Cardiac muscle cell (in vitro differentiated cells and primary cell): ENCODE measurements at places on chromosomes 4 and X. TPM values are rescaled to one million over a fixed set of nuclear protein-coding genes. Genes with fewer than 3 reads are reported as not detected.

DNA sequence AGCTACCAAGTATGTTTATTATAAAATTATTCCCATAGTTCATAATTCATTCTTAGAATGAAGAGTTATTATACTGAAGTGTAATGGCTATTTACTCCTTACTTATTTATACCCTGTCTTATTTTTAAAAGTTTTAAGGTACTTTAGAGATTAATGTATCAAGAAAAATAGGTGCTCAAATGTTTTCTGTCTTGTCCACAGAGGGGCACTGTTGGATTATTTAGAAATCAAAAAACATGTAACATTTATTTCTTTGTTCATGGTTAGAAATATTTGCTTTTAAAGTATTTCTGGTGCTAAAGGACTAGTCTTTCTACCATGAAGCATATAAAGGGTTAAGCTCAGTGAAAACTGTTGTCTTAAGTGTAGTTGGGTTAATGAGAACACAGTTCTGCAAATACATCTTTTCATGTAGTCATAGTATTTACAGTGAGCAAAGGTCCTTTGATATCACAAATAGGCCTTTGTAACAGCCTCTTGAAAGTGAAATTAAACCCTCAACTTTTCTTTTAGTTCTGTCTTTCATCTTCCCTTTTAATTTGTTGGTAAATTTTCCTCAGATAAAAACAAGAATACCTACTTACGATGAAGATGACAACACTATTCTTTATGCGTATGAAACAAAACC is 7.7 kb downstream of the SCML1 start:
- DNase-seq, result peak; percentile 9

- no peak for DNase-seq
Observed at GRCh38 chrX:11504234-11504633, 161.5 kb downstream of the ARHGAP6 start.

- no peak for DNase-seq
Observed at GRCh38 chrX:151973060-151973661, 1.3 kb downstream of the GABRE start.

GRCh38 chr4:107635735-107636134 is 84.3 kb downstream of the PAPSS1 start:
- DNase-seq, result no peak

DNA sequence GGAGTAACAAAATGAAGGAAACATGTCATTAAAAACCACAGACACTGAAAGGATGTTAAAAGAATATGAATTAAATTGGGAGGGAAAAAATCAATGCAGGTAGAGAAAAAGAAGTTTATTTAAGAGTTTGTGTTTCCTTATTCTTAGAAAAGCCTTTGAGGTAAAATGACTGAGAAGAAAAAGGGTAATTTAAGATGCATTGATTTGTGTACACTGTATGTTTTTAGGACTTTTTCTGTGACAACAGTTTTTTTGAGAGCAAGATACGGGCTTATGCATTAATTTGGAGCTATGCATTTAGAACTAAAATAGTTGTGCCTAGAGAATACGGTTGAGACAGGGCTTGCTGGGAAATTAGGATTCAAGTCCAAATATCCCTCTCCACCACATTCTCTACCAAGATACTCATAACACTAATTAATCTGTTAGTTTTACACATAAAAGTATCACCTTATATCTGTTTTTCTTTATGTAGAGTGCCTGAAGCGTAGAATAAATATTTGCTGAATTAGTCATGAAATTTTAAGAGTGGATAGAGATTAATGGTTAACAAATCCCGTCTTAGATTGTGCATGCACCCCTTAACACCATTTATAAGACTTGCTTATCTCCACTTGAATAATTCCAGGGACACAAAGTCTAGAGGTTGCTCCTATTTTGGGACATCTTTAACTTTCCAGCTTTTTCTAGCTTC is 232.5 kb downstream of the PCDH7 start:
- no peak for DNase-seq

DNA sequence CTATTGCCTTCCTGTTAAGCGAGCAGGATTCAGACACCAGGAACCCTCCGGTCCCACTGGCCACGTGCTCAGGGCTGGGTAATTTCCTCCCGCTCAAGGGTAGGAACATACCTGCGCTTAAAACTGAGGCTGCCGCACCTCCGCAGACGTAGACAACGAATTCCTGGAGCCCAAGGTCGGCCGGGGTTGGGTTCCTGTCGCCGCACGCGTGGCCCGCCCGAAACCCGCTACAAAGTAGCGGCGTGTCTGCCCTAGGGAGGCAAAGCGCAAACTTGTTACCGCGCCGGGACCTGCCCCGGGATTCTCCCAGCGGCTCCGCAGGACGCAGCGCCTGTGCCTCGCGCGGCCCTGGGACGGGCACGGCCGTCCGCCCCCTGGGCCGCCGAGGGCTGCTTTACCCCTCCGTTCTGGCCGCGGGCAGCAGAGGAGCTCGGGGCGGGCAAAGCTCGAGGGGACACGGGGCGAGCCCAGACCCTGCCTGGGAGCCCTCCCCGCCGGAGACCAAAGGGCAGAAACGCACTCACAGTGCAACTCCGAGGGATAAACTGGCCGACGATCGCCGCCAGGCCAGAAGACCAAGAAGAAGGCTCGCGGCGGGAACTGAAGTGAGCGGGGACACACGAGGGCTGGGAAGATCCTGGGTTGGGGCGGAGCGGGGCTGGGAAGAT is at the start of gene ERVMER34-1:
Gene ERVMER34-1, minus strand, starts transcription at position 607 of the 668 bp plus-strand sequence. CDS start 5,905 bp downstream, outside the sequence.
- peak; percentile 64 for DNase-seq

- DNase-seq, result no peak
Observed at GRCh38 chrX:128973033-128973432, 550.3 kb downstream of the SMARCA1 start.

- DNase-seq, result no peak
Observed at GRCh38 chrX:154056770-154057241, 37.1 kb upstream of the IRAK1 start.

- no peak for DNase-seq
Observed at GRCh38 chr4:107800706-107801105, 24.0 kb upstream of the SGMS2 start.

GRCh38 chr4:128846063-128846462 is 36.6 kb downstream of the JADE1 start:
- DNase-seq, result no peak

- DNase-seq, result no peak
Observed at GRCh38 chrX:82692991-82693390, 815.1 kb upstream of the POU3F4 start.

- DNase-seq, result no peak
Observed at GRCh38 chrX:28246675-28247074, 265.4 kb upstream of the DCAF8L1 start.

- DNase-seq, result no peak
Observed at GRCh38 chrX:13478740-13479451, 90.5 kb upstream of the EGFL6 start.

DNA sequence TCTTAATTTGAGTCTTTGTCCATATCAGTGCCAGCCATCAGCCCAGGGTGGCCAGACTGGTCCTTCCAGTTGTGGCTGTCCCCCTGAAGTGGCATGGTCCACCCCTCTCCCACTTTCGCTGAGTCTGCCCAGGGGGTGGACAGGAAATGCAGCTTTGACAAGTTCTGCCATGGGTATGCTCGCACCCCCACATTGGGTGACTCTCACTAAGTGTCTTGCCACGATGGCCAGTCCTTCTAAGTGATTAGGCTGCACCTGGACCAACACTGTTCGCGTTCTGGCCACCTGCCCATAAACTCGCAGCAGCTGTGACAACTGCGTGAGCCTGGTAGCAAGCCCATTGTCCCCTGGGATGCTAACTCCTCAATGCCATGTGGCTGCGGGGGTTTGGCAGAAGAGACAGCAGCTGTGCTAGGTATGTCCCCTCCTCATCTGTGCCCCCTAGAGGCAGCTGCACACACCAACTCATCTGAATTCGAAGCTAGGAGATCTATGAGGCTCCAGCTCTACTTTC is 10.0 kb upstream of the LNX1 start:
- peak; percentile 43 for DNase-seq

DNA sequence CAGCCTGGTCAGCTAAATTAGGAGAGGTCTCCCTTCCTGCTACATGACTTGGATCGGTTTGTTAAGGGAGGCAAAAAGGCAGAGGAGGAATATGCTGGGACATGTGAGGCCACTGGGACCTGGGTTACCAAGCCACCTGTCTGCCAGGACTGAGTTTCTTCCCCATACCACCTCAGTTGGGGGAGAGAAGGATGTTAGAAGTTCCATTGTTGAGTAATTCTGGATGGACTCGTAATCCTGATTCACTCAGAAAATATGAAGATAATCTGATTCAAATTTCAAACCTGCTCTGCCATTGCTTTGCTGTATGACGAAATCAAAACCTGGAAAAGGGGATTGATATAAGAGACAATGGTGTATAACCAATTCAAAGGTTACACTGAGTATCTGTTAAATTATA is 97.4 kb upstream of the S100G start:
- no peak for DNase-seq

- no peak for DNase-seq
Observed at GRCh38 chrX:76971393-76972376, 475.5 kb upstream of the FGF16 start.

DNA sequence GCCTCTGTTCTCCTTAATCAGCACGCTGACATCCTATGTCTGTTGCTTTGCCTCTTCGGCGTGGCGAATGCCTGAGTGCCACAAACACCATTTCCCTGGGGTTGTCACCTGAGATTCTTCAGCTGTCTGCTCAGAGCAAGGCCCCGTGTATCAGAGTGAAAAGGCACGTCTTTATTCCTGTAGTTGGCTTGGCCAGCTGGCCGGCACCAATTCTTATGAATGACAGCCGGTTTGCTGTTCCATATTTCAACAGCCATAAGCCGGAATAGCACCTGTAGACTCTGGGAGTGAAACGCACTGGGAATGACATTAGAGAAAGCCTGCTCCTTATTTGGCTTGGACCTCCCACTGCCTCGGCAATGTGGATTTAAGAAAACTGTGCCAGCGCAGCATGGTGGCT is 89.3 kb downstream of the MGST2 start:
- no peak for DNase-seq

DNA sequence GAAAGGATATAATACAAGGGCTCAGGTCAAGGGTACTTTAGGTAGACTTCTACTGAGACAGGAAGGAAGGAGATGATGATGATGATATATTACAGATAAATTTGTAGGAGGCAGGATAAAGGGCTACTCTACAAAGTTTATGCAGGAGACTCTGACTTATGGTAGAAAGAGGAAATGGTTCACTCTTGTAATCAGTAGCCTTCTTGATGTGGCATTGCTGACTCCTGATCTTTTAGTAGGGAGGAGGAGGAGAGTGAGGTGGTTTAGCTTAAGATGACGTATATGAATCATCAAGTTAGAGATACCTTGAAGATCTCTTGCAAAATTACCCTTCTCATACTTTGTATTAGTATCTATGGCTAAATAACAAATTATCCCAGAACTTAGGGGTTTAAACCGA is 4.7 kb downstream of the BLTP1 start:
- peak; percentile 2 for DNase-seq

DNA sequence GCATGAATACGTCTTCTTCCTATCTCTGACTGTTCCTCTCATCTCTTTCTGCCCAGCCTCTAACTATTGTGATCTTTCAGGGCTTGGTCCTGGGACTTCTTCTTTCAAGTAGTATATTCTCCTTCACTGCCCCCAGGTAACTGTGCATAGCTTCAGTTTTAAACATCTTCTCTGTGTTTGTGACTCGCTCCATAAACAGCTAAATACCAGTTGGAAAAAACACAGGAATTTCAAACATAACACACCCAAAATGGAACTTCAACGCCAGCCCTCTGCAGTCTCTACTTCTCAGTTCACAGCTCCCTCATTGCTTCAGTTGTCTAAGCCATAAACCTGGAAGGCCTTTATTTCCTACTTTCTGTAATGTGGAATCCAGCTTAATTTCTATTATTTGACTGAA is 16.6 kb downstream of the TRIML2 start:
- no peak for DNase-seq

GRCh38 chr4:159051245-159052071 is 51.4 kb upstream of the RAPGEF2 start:
- DNase-seq, result no peak

DNA sequence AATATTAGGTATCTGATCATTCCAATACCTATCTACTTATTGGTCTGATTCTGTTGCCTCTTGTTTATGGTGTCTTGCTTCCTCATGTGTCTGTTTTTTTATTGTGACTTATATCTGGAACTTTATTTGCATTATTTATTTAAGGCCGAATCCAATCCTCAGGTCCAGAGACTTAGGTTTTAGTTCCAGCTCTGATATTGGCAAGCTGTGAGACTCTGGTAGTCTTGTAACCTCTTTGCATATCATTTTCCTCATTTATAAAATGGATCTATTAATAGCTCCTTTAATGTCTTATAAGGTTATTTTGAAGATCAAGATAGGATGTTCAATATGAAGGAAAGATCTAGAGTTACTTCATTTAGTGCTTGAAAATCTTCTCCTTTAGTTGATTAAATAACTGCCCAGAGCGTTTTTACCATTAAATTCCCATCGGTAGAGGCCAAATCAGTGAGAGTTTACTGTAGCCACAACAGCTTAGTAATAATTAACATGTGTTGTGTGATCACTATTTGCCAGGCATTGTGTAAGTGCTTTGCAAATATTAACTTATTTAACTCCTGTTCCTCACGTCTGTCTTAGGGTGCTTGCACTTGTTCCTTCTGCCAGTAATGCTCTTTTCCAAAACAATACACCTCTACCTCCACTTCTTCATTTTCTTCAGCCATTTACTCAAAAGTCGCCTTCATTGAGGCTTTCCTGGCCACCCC is 82.2 kb downstream of the CC2D2A start:
- no peak for DNase-seq

DNA sequence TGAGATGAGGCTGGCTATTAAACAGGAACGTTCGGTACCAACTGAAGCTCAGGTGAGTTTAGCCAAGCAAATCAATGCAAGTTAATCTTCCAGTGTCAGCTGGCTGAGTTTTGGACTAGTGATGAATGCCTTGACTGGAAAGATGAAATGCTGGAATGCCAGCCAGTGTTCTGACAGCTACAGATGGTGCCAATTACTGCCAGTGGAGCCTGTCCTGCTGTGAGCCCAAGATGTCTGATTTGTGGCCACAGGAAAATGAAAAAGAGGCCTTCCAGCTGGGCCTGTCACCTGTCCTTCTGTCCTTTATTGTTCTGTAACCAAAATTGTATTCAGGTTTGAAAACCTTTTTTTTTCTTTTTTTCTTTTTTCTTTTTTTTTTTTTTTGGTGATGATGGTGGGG is 223.1 kb downstream of the AFF2 start:
- no peak for DNase-seq

GRCh38 chr4:91031761-91032160 is 904.6 kb downstream of the CCSER1 start:
- no peak for DNase-seq

DNA sequence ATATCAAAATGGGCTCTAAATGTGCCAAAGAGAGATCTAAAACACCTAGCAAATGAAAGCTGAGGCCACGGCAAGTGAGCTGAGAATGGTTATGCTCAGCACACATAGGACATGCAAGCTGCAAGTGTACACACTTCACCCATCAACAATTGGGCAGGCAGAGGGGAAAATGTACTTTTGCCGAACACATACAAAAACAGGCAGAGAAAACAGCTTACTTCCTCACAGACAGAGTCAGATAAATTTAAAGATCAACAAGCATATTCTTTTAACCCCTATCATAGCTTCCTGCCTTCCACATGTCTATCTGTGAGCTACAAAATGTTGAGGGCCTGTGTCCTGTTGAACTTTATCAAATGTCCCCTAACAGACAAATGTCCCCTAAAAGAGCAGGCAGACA is 60.3 kb downstream of the SH3KBP1 start:
- DNase-seq, result no peak

HSFX2 gene
- total RNA-seq, result not detected in 2 replicates

CCKAR gene
- total RNA-seq, result 0.89 and 1.5 TPM in 2 replicates

PNMA3 gene
- 8.3 and 19.7 TPM in 2 replicates for total RNA-seq

BEX1 gene
- 102 and 179 TPM in 2 replicates for total RNA-seq

CT45A5 gene
- total RNA-seq, result not detected in 2 replicates

ATOH1 gene
- 0.14 TPM in 1 of 2 replicates, not detected in the other for total RNA-seq

TDO2 gene
- total RNA-seq, result 0.57 and 2.6 TPM in 2 replicates

BMX gene
- total RNA-seq, result not detected in 2 replicates

SUV39H1 gene
- 5.5 and 8.1 TPM in 2 replicates for total RNA-seq

ZNF732 gene
- 1.7 and 2.2 TPM in 2 replicates for total RNA-seq

USP17L29 gene
- not detected in 2 replicates for total RNA-seq

SPANXN3 gene
- not detected in 2 replicates for total RNA-seq
